Activated naive CD4-positive, alpha-beta T cell treated with anti-CD3 and anti-CD28 coated beads for 36 hours (primary cell): ENCODE measurements at places on chromosomes 4 and X. TPM values are rescaled to one million over a fixed set of nuclear protein-coding genes. Genes with fewer than 3 reads are reported as not detected.

DNA sequence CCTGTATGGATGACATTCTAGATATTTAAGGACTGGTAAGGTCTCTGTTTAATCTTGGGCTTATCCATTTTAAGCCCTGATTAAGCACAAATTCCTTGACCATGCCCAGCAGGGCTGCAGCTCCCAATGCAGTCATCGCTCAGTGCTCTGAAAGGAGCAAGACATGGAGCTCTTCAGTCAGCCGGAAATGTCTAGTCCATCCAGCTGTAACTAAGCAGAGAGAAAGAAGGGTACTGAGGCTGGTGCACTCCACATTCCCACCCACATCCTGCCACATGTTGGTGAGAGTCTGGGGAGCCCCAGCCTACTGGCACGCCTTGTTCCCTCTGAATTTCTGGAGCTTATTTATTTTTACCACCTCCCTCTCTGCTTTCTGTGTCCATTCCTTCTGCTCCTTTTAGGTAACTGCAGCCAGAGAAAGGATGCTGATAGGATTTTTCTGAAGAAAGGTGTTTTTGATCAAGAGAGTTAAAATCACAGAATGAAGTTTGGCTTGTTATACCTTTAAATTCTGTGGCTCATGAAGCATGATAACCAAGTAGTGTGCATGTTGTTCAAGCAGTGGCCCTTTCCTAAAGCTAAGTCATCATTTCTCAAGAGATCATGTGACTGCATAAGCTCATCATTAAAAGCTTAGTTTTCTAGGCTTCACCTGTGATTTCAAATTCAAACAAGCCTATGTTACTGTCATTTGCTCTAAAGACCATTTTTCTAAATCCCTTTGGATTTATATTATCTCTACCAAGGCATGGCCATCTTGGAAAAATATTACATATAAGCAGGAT, 74.0 kb downstream of the GALNT7 start:
- peak; percentile 15 for DNase-seq

DNA sequence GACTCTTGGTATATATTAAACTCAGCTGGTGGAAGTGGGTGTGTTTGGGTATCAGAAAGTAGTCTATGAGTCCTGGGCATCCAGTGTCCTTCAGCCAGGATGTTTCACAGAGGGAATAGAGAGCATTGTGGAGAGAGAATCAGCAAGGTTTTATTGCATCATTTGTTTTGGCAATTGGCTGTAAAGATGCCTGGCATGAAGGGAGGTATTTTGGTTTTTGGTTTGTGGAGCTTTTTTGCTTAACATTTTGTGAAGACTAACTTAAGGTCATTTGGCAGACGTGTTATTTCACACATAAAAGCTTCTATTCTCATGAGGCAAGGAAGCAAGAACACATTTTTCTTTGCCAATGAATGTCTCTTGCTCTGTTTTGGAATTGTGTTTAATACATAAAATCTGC, 71.1 kb downstream of the DCLK2 start:
- no peak for DNase-seq

DNA sequence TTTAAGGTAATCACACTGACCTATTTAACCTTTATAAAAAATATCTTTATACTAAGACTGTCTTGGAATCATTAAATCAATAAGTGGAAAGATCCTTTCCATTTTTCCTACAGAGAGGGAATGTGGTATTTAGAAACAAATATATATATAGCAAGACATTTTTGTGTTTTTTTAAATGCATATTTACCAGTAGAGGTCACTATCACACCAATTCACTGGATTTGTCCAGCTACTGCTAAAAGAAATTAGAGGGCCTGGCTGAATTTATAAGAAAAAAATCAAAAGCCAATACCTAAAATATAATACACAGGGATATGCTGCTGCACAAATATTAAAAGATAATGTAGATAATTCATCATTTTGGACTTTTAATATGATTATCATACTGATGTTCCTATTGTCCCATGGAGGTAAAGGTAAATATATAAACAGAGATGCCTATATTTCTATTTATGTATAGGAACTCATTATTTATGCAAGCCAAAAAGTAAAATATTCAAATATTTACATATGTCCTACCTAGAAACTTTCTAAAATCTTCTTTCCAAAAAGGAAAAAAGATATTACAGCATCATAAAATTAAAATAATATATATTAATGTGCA, 69.5 kb downstream of the PDE5A start:
- DNase-seq, result no peak

The SMAD1 gene
- 0.57 TPM for total RNA-seq

The GUCY1B1 gene
- 0.72 TPM for total RNA-seq

The SPANXN4 gene
- not detected for total RNA-seq
